Central memory CD4-positive, alpha-beta T cell (primary cell): ENCODE measurements at places on chromosomes 16 and 17.

DNA sequence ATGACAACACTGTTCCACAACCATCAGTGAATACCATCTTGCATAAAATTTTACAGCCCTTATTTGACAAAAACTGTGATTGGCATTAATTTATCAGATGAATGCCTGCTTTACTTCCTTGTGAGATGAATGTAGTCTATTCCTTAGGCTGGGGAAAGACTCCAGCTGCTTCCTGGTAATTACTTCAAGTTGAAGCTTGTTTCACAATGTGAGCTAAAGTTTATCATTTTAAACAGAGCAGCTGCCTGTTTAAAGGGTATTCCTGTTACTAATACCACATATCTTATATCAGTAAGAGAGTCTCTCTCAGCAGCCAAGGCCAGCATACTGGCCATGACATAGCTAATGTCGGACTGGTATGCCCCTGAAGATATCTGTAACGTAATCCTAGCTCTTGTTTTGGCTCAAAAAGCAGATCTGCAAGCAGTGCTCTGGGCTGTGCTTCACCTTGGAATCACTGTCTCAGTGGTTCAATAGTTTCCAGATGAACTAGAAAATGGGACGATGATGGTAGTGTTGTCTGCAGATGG is 13.2 kb upstream of the ARL2BP start:
- no peak for DNase-seq

GRCh38 chr16:8943966-8944759 is 19.5 kb downstream of the USP7 start:
- no peak for DNase-seq

GRCh38 chr17:61334673-61335072 is 65.0 kb upstream of the TBX2 start:
- DNase-seq: no peak

DNA sequence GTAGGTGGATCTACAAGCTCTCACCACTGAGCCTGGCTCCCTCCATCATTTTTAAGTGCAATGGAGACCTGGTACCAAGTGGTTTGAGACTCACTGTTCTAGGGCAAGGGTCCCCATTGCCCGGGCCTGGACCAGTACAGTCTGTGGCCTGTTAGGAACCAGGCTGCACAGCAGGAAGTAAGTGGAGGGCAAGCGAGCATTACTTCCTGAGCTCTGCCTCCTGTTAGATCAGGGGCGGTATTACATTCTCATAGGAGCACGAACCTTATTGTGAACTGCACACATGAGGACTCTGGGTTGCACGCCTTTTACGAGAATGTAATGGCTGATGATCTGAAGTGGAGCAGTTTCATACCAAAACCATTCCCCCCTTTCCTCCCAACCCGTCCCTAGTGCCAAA is 6.8 kb upstream of the ZNF594 start:
- no peak for DNase-seq

GRCh38 chr17:17545984-17546383 is 45.5 kb downstream of the PEMT start:
- no peak for DNase-seq

- DNase-seq: no peak
Measured at GRCh38 chr16:20023190-20023589, 50.5 kb downstream of the GPR139 start.

- peak; percentile 40 for DNase-seq
Measured at GRCh38 chr17:41692722-41693521, 4.2 kb downstream of the EIF1 start.

GRCh38 chr17:15298176-15298575 is 33.0 kb upstream of the PMP22 start:
- DNase-seq: no peak

GRCh38 chr16:70767377-70768202 is 33.4 kb downstream of the VAC14 start:
- no peak for DNase-seq

DNA sequence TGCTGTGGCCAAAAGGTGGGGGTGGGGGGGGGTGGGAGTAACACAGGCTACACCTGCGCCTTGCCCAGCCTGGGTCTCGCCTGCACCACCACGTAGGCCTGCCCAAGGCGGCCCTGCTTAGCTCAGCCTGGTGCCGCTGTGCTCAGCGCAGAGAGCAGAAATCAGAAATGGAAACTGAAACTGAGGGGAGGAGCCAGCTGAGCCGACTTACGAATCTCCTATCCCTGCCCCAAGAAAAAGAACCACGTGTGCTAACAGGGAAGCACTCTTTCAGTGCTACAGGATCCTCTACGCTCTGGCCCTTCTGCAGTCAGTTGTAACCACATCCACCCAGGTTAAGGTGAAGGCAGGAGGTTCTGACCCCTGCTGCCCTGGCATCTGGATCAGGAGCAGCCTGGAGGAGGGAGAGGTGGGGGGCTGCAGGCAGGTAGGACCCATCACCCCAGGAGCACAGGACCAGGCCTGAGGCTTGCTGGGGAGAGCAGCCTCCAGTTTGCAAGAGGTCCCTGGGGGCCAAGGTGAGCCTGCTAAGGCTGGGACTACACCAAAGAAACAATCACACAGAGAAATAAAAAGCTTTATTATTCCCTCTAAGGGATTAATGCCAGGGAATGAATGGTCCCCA is at the start of gene DHX58:
TSS of gene DHX58 (minus strand) at position 163 of the 625 bp plus-strand sequence. CDS start 822 bp downstream, outside the sequence.
- peak; percentile 79 for DNase-seq

DNA sequence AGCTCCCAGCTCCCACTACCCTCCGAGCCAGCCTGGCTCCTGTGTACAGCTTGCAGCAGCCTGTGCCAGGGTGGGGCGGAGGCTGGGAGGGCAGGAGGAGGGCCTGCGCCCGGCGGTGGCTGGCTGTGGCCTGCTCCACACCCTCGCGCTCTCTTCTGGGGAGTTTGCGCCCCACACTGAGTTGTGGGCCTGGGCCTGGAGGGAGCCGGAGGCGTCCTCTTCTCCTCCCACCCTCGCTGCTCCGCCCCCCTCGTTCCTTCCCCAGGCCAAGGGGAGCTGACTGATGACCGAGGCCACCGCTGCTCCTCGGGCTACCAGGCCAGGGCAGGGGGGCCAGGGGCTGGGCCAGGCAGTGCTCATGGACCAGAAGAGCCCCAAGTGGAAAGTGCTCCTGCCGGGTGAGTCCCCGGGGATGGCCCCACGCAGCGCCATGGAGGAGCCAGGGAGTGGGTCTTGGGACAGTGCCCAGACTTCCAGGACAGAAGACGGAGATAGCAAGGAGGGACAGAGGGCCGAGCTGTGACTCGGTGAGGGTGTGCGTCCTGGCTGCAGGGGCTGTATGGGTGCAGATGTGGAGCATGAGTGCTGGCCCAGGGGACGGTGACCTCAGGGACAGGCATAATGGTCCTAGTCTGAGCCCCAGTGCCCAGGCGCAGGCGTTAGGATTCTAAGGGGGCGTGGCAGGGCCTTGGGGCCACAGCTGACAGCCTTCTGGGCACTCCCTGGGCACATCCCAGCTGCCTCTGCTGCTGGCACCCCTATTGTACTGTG is 242.1 kb upstream of the GSE1 start:
- DNase-seq: no peak

- DNase-seq: no peak
Measured at GRCh38 chr17:21291357-21291756, 6.8 kb downstream of the MAP2K3 start.

- DNase-seq: peak; percentile 34
Measured at GRCh38 chr17:4940555-4941318, 669 bp downstream of the RNF167 start.

DNA sequence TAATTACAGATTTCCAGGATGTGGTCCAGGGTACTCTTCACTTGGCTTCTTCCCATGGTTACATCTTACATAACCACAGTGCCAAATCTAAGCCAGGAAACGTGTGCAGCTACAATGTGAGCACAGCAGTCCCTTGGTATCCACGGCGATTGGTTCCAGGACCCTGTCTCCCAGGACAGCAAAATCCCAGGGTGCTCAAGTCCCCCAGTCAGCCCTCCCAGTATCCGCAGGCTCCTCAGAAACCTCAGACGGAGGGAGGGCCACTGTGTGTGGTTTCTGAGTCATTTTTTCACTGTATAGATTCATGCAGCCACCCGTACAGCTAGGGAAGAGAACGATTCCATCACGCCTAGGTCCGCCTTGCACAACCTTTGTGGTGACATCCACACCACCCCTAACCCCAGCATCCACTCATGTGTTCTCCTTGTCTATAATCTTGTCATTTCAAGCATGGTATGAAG is 11.1 kb upstream of the ATP2C2 start:
- DNase-seq: no peak

GRCh38 chr17:50754521-50754920 is 12.8 kb downstream of the ANKRD40CL start:
- DNase-seq: no peak

- DNase-seq: no peak
Measured at GRCh38 chr17:44307387-44308186, 814 bp upstream of the RUNDC3A start.

GRCh38 chr16:29204806-29205135 is 201.7 kb downstream of the NPIPB11 start:
- DNase-seq: no peak

DNA sequence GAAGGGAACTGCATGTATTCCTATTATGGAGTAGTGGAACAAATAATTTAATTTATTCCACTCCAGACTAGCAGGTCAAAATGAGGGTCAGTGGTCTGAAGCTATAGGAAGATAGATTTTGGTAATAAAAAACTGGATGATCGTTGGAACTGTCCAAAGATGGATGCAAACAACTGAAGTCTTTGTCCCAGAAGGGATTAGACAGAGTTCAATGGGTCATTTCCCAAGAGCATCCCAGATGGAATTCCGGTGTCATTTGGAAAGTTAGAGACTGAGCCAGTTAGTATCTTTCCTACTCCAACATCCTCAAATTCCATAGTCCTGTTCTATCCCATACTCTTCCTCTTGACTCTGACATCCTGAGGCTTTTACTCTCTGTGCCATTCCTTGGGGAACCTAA is 22.8 kb upstream of the TOX3 start:
- no peak for DNase-seq
